ENCODE measurements at places on chromosomes 4 and X. TPM values are rescaled to one million over a fixed set of nuclear protein-coding genes. Genes with fewer than 3 reads are reported as not detected.

The KIF4A gene
- 0.33 TPM for total RNA-seq

The CXCL11 gene
- not detected for total RNA-seq

GRCh38 chr4:52611030-52611555, 48.0 kb downstream of the USP46 start:
- no peak for DNase-seq

The MTMR8 gene
- 0.96 TPM for total RNA-seq

- DNase-seq: no peak
Observed at GRCh38 chrX:88660836-88661235, 86.2 kb upstream of the CPXCR1 start.

The SYP gene
- total RNA-seq: 1.0 TPM

- no peak for DNase-seq
Observed at GRCh38 chr4:177005674-177006230, 213.0 kb upstream of the VEGFC start.

DNA sequence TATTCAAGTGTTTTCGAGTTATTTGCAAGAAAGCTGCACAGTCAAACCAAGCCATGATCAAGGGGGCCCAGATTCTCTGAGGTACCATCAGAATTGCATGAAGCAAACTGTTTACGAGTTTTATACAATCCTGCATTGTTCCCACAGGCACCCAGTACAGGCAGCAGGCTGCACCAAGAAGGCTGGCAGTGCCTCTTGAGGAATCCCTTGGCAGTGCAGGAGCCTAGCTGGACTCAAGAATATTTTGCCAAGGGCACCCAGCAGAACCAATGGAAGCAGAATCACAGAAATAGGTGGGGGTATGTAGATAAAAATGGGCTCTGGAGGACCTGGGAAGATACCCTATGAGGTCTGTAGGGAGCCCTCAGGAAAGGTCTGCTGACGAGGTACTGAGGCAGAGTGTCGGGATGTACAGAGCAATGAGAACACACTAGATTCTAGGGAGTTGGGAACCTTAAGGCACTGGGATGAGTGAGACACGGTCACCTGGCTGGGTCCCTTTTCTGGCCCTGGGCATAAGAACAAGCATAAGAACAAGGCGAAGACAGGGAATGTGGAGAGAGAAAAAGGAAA, 2.5 kb upstream of the PLP1 start:
- no peak for DNase-seq

DNA sequence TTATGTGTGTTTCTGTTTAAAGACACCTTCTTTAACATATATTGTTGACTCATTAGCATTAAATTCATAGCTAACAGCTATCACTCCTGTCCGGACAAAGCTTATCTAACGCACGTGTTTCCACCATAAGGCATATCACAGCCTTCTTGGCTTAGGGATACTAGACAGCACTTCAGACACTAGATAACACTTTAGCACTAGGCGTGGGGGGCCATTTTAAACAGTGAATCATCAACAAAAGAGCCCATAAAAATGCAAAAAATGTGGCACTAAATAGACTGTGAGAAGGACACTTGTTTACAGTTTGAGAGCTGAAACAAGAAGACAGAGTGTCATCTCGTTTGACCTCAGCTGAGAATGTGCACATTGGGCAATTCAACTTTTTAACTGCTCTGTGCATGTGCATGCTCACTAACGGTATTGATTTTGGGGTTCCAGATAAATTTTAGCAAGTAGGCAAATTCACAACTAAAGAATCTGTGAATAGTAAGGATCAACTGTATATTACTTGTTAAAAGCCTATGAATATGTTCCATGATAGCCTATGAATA, 58.9 kb upstream of the RAI2 start:
- no peak for DNase-seq

The CT55 gene
- not detected for total RNA-seq

The CXCL1 gene
- total RNA-seq: 31.3 TPM

All from breast epithelium (tissue), 4 donors.